Coronary artery (tissue), 2 donors: ENCODE measurements at places on chromosomes 13 and 19.

GRCh38 chr13:113053376-113053775 is 52.2 kb upstream of the F7 start:
- DNase-seq, result no peak

- DNase-seq, result no peak
Observed at GRCh38 chr13:20544201-20544923, 18.7 kb upstream of the CRYL1 start.

DNA sequence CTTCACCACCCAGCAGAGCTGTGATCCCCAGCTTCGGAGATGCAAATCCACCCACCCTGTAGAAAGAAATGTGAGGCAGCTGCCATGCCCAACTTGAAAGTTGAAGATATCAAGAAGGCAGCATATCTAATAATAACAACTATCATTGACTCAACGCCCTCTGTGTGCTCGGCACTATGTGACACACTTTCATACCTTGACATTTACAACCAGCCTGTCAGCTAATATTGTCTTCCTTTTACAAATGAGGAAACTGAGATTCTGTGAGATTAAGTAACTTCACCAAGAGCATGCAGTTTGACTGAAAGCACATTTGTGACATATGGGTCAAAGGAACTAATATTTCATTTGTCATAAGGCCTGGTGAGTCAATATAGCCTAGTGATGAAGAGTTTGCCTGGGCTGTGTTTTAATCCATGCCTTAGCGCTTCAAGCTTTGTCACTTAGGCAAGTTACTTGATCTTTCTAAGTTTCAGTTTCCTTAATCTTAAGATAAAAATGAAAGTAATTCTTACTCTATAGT is 137.0 kb downstream of the FLT1 start:
- no peak for DNase-seq

DNA sequence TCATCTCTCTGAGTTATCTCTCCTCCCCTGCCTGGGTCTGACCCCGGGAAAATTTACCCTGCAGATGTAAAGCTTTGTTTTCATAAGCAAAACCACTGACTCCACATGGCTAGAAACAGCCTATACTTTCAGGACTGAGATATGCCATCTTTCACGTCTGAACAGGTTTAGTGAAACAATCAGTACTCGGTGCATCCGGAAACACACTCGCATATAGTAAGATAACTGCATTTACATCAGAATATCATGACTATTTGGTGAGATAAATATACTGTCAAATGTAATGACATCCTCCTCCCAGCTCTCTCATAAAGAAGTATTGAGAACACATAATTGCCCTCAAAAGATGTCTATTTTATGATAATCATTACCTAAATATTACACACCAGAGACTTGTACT is 172.8 kb downstream of the EFNB2 start:
- no peak for DNase-seq

DNA sequence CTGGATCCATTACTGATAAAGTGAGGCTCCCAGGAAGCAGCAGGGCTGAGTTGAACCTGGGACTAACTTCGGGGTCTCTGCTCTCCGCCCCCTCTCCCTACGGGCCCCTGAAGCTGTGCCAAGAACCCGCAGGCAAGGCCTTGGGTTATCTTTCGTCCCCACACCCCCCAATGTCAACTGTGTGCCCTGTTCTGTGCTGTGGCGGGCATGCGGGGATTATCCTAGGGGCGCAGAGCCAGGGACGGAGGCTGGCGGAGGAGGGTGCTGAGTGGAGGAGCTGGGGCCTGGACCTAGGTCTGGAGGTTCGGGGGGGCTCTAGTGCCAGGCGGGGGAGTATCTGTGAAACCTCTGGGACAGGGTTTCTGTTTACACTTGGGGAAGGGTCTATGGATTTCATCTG is 26.4 kb downstream of the RFX1 start:
- no peak for DNase-seq

- DNase-seq, result no peak
Observed at GRCh38 chr13:101520672-101521071, 68.2 kb downstream of the ITGBL1 start.

DNA sequence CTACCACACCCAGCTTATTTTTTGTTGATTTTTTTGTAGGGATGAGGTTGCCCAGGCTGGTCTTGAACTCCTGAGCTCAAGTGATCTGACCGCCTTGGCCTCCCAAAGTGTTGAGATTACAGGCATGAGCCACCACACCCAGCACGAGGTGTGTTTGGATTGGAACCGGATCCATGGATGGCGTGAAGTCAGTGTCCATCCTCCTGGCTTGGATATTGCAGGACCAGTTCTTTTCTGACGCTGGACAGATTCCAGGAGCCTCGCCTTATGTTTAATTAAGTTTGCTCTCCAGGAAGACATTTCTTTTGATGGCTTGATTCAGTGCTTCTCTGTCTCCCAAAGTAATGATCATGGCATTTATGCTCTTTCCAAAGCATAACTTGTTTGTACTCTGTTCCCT is 14.4 kb upstream of the RFXAP start:
- DNase-seq, result no peak

GRCh38 chr19:35715981-35716800 is 1.6 kb upstream of the KMT2B start:
- peak; percentile 80 for DNase-seq
